ENCODE measurements at places on chromosomes 5 and 9. TPM values are rescaled to one million over a fixed set of nuclear protein-coding genes. Genes with fewer than 3 reads are reported as not detected.

FABP6 gene
- not detected for total RNA-seq

ENTPD2 gene
- 1.3 TPM for total RNA-seq

PLCXD3 gene
- total RNA-seq: 3.9 TPM

IGFBPL1 gene
- 3.3 TPM for total RNA-seq

NR4A3 gene
- total RNA-seq: 8.9 TPM

Data from body of pancreas (tissue), 4 donors.